Astrocyte of the cerebellum (primary cell): ENCODE measurements at places on chromosomes 4 and X.

- DNase-seq = peak; percentile 3
Observed at GRCh38 chrX:13535376-13536165, 33.8 kb upstream of the EGFL6 start.

GRCh38 chr4:147060151-147060931 is 114.7 kb upstream of the TTC29 start:
- DNase-seq = peak; percentile 91

DNA sequence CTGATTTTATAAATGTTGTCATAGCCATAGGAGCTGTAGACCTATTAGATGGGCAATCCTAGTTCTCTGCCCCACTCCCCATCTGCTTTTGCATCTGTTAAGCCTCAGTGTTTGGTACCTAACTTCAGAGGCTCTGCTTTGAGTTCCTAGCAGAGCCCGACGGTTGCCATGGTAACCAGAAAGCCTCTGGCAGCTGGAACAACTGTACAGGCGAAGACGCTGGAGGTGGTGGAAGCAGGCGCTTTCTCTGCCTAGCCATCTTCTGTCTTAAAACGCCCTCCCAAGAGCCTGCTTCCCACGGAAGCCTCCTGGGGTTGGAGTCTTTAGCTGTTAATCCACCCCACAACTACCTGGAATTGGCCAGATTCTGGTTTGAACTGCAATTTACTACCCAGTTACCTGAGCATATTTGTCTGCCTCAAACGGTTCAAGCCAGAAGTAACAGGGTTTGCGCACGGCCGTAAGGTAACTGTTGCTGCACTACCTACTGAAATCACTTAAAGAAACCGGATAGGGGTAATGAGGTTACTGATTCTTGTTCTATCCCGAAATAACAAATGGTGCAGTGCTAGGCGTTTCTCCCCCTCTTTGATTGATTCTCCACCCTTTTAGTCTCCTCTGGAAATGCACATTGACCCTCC is 1.0 kb upstream of the GABRG1 start:
- DNase-seq = peak; percentile 11

GRCh38 chr4:110676241-110676640 is 53.4 kb upstream of the PITX2 start:
- no peak for DNase-seq

DNA sequence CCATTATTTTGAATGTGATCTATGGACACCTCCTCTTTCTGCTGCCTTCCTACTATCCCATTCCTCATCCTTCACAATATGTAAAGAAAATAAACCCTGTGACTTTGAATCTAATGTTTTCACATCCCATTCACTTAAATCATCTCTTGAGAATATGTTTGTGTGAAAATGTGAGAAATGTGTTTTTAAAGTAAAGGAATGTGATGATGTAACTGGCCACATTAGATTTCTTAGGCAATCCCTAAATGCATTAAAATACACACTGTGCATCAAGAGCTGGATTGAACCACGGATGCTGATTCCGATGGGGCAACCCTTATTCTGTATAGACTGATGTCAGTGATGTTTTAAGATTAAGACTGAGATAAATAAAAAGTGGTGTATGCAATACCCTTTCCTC is 558.9 kb upstream of the TENM3 start:
- DNase-seq = peak; percentile 40

GRCh38 chr4:52961666-52962412 is 99.7 kb downstream of the RASL11B start:
- no peak for DNase-seq

GRCh38 chrX:6002056-6002455 is 226.6 kb downstream of the NLGN4X start:
- DNase-seq = no peak

DNA sequence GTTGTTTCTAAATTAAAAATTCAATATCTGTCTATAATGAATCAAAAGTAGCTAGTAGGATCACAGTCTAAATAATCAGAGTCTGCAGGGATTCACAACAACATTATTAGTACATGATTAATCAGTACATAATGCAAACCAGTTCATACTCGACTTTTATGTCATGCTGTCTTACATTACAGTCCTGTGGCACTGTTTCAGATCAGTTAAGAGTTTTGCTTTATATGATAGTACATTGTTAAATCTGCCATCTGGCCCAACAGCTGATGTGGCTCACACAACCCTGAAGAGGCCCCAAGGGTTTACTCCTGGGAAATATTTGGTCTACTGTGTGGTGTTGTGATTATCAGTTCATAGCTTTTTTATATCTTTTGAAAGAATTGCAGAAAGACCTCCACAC is 247.1 kb upstream of the ETNPPL start:
- DNase-seq = no peak

DNA sequence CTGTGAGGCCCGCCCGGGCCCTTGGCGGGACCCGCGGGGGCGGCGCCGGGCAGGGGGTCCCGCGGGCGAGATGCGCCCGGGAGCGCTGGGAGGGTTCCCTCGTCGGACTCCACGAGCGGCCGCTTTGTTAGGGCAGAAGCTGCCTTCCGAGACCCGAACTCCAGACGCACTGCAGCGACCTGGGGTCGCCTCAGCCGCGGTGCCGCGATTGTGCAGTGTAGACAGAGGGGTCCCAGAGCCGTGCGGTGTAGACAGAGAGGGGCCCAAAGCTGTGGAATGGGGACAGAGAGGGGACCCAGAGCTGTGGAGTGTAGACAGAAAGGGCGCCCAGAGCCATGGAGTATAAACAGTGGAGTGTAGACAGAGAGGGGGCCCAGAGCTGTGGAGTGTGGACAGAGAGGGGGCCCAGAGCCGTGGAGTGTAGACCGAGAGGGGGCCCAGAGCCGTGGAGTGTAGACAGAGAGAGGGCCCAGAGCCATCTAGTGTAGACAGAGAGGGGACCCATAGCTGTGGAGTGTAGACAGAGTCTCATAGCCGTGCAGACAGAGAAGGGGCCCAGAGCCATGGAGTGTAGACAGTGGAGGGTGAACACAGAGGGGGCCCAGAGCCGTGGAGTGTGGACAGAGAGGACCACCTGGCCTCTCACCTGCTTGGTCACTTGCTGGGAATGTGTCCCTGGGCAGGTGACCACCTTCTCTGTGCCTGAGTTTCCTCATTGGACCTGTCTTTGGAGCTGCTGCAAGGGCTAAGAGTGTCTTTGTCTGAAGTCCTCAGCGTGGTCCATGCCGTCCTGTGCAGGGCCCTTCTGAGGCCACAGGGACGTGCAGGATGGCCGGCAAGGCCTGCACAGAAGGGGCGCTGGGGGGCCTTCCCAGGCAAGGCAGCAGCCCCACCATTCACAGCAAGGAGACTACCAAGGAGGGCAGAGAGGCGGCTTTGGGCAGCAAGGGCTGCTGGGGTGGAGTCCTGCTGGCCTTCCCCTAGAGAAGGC is 875 bp downstream of the RGS12 start:
- DNase-seq = no peak

DNA sequence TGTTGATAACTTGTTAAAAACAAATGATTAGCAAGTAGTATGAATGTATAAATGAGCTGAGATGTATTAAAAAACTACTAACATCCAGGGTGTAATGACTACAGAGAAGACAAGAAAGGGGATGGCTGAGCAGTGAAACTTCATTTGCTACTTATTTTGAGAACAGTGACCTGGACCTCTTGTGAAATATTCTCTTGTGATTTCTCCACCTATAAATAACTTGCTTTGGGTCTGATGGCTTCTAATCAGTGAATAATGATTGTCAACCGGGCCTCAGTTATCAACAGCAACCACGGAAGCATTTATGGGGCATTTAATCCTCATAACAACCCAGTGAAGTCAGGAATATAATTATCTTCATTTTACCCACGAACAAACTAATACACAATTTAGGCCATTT is 154.2 kb upstream of the HAND2 start:
- DNase-seq = no peak

- DNase-seq = no peak
Observed at GRCh38 chr4:164937576-164938270, 39.7 kb downstream of the TRIM61 start.

- no peak for DNase-seq
Observed at GRCh38 chr4:162681212-162681611, 485.5 kb downstream of the NAF1 start.

- DNase-seq = no peak
Observed at GRCh38 chr4:159174645-159175084, 71.8 kb downstream of the RAPGEF2 start.

- no peak for DNase-seq
Observed at GRCh38 chr4:106691749-106692148, 323.2 kb upstream of the GIMD1 start.

- no peak for DNase-seq
Observed at GRCh38 chrX:149363965-149364364, 141.1 kb downstream of the IDS start.

DNA sequence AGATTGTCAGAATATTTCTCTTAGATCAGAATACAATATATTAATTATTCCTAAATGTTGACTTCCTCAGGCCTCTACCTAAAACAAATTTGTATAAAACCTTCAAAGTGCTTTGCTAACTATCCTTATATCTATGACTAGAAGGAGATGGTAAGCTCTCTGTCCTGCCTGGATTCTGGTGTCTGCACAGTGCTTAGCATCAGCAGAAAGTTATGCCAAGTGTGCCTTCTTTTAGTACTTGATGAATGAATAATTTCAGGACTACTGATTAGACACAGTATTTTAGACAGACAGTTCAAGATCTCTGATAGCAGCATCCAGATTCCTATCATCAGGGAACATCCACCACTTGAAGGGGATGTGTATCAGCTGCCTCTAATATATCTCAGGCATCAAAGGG is 242.4 kb upstream of the TLL1 start:
- DNase-seq = no peak

GRCh38 chr4:165971446-165971845 is 98.4 kb downstream of the TLL1 start:
- no peak for DNase-seq

DNA sequence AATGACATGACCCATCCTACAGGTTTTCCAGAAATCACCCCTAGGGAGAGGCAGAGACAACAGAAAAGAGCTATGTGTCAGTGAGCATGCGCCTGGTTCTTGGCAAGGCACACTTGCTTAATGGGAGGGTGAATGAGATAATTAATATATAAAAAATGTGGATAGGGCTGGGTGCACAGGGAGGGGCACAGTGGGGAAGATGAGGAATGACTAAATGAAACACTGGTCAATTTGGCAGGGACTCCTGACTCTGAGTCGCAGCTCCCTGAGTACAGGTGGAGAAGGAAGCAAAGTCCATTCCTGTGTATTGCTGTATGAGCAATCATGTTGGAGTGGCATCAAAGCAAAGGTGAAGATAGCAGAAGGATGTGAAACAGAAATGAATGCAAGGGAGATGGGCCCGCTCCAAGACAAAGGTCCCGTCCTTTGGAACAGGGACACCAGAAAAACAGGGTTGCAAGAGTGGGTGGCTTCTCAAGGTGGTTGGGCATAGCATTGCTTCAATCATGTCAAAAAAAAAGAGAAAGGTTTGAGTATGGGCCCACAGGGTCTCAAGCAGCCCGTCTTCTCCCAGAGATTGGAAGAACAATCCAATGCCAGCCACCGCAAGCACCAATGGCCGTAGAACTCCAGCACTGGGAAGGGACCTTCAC is 278.4 kb upstream of the AGTR2 start:
- no peak for DNase-seq

- DNase-seq = no peak
Observed at GRCh38 chr4:86965019-86965976, 30.5 kb downstream of the AFF1 start.

- no peak for DNase-seq
Observed at GRCh38 chr4:161002386-161002785, 1161.4 kb downstream of the FSTL5 start.

DNA sequence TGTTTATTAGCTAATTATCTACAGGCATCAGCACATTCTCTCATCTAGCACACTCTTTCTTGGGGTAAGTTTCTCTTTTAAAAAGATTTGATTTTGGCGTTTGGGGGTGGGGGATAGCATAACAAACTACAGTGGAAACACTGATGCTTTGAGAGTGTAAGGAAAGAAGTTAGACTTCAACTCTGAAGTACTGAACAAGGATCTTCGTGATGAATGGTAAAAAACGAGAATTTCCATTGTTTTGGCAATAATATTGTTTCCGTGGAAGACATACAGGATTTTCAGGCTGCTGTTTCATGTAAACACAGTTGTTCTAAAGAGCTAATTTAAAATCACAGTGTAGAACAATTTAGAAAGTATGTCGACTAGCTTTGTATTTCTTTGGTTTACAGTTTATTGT is 451 bp downstream of the LPAR4 start:
- no peak for DNase-seq

GRCh38 chrX:80876877-80877276 is 67.2 kb upstream of the BRWD3 start:
- peak; percentile 16 for DNase-seq

GRCh38 chrX:66162331-66162822 is 1.7 kb upstream of the HEPH start:
- DNase-seq = no peak

DNA sequence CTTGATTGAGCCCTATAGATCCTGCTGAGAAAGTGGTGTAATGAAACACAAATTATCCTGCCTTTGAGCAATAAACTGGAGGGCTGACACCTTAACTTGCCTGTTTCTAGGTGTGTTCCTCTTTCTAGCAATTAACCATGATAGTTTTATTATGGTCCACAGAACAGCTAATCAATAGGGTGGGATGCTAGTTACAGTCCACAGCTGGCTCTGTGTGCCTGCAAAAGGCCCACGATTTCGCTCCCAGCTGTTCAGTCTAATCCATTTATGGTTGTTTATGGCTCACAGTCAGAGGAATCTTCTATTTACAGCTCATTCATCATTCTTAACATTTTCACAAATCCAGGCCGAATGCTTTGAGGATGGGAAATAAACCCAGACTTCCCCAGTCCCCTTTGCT is 674.9 kb downstream of the SMARCA1 start:
- DNase-seq = no peak

DNA sequence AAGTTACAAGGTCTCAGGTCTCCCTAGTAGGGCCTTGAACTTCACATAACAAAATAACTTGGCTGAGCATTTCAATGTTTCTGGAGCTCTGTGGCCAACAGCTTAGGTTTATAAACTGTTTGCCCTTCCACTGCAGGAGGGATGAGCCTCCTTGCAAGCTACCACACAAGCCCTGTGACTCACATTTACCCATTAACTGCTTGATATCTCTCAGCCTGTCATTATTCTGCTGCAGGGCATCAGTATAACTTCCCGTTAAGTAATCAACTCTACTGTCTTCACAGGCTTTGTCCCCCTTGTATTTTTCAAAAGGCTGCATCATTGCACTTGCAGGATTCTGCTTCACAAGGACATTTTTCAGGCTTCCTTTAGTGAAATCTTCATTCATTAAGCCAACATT is 151.7 kb upstream of the CXCL13 start:
- no peak for DNase-seq

DNA sequence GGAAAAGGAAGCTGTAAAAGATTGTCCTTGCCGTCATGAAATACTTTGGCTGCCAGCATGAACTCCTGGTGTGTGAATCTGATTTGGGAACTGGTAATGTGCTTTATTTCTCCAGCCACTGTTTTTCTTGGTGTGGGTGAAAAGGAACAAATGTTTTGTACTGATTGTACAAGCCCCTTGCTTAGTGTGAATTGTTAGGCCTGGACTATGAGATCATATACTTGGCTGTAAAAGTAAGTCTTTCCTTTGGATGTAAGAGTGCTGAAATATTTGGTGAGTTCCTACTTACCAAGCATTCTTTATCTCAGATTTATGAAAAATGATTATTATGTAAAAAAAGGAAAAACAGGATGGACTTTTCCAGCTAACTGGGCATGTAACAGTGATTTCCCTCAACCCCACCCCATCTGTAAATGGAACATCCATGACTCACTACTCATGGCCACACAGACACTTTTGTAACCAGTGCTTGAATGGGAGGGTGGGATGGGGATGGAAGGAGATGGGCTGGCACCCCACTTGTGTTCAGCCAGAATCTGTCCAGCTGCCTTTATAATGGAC is 6.3 kb downstream of the FNIP2 start:
- DNase-seq = peak; percentile 47
